ENCODE measurements at places on chromosomes 4 and X. TPM values are rescaled to one million over a fixed set of nuclear protein-coding genes. Genes with fewer than 3 reads are reported as not detected.

Gene CENPVL2
- not detected for total RNA-seq

Gene DAPP1
- 0.09 TPM for total RNA-seq

Gene ALAS2
- not detected for total RNA-seq

Gene APBB2
- 30.0 TPM for total RNA-seq

Gene SSX1
- total RNA-seq: 0.18 TPM

All from smooth muscle cell of bladder (primary cell).